ENCODE measurements at places on chromosomes 5 and 9.

- no peak for DNase-seq
Observed at GRCh38 chr9:137987244-137988030, 109.9 kb downstream of the CACNA1B start.

DNA sequence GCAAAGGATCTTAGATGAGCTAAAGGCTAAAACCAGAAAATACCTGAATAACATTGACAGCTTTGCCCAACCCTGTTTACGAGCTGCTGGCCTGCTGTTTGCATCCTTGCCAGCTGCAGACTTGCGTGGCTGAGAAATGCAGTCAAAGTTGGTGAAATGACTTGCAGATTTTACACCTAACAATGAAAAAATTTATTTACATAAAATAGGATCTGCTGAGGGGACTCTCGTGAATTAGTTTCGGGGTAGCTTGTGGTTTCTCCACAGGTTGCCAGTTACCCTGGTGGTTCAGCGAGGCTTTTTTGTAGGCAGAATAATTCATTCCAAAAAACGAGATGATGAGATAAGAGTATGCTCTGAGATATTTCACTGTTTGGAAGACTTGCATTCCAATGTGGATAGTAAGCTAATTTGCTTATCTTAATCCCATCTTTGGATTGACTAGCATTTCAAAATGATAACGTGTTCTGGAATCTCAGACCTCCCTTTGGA, 65.7 kb upstream of the FANCC start:
- DNase-seq: peak; percentile 70

DNA sequence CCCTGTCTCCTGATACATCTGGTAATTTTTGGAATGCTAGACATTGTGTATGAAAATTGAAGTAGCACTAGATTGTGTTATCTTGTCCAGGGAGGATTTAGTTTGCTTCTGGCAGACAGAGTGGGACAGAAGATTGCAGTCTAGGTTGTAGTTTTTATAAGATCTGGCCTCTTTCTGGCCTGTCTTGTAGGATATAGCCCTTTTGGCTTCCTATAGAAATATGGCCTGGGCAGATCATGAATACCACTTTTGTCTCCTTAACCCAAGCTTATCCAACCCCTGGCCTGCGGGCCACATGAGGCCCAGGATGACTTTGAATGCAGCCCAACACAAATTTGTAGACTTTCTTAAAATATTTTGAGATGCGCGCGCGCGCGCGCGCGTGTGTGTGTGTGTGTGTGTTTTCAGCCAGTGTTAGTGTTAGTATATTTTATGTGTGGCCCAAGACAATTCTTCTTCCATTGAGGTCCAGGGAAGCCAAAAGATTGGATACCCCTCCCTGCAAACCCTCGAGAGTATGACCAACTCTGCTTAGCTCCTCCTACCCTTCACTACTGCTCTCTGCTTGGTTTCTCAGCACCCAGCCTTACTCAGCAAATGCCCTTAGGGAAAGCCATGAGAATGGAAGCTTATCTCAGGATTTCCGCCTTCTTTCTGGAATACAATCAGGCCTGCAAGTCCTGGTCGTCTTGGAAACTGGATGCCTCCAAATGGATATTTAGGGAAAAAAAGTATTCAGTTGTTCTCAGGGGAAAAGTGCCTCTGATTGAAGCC, 26.5 kb downstream of the ANKRD33B start:
- DNase-seq: peak; percentile 92

DNA sequence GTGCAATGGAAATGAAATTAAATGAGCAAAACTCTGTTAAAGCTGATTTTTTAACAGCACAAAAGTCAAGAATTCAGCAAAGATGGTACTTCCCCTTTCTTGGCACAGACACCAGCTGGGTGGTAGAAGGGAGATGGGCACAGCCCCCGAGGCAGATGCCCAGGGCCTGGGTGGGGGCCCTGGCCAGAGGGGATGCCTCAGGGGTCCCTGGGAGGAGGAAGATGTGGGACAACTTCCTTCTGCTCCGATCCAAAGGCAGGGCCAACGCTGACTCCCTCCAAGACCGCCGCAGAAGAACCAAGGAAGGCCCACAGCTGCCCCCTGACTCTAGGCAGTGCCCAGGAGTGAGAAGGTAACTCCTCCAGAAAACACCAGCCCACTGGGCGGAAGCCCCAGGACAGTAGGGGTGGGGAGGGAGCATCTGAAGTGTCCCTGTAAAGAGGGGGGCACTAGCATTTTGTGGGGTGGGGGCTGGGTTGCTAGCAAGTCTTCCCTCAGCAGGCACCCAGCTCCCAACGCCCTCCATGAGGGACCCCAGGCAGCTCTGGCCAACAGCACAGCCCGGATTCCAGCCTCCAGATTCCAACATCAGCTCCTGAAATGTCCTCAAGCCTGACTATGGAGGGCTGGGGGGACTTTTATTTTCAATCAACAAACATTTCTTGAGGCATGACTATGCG, 4.9 kb downstream of the NACC2 start:
- no peak for DNase-seq

- DNase-seq: no peak
Observed at GRCh38 chr5:10913841-10914240, 152.8 kb upstream of the DAP start.

DNA sequence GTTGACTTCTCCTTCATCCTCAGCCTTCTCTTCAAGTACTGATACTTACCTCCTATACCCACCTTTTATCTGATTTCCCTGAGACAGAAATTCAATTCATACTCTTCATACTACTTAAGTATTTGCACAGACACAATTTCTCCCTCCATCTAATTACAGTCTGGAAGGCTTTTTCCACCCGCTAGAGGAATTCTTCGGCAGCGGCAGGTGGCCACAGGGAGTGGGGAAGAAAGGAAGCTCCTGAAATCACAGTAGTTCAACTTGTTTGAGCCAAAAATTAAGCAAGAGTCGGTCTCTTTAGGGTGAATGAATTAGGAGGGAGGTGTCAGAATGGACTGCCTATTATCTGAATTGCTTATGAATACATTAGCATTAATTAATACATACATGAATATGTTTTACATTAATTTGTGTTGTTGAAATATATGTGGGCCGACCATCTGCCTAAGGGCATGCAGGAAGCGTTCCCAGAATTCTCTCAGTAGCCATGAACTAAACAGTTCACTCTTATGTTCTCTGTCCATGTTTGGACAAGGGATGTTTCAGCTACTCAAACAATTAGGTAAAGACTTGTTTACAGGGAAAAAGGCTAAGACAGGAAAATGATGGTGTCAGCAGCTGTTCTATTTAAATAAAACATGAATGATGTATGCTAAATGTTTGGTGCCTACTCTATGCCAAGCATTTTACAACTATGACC, 101.4 kb upstream of the SMARCA2 start:
- no peak for DNase-seq

- DNase-seq: no peak
Observed at GRCh38 chr9:77898864-77899263, 132.7 kb downstream of the GNAQ start.

DNA sequence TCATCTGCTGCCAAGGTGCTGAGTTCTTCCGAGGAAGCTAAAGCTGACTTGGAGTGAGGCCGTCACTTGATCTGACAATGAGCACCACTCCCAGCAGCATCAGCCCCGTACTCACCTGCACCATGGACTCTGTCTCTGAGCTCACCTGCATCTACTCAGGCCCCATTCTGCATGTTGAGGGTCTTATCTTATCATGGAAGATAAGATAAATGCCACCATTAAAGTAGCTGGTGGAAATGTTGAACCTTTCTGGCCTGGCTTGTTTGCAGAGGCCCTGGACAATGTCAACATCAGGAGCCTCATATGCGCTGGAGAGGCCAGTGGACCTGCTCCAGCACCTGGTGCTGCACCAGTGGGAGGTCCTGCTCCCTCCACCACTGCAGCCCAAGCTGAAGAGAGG, 35.0 kb upstream of the HMGCS1 start:
- DNase-seq: no peak

- no peak for DNase-seq
Observed at GRCh38 chr5:143562935-143563334, 159.4 kb upstream of the NR3C1 start.

DNA sequence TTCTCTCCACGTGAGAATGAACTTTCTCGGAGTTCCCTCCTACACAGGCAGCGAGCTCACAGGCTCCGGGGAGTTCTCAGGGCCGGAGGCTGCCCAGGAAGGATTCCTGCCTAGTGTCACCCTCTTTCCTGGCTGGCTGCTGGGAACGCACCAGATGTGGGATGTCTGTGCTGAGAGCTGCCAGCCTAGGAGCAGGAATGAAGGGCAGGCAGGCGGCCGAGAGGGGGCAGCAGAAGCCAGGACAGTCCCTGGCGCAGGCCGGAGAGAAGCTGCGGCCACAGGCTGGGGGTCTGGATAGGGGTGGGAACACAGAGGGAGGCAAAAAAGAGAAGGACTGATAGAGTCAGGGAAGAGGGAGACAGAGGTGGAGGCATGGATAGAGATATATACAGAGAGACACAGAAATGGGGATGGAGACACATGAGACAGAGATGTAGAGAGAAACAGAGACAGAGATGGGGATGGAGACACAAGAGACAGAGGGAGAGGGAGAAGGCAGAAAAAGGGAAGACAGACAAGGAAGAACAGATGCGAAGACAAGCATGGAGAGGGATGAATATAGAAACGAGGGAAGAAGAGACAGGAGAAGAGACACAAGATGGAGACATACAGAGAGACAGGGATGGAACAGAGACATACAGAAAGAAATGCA, 25.3 kb upstream of the ENHO start:
- DNase-seq: peak; percentile 54

DNA sequence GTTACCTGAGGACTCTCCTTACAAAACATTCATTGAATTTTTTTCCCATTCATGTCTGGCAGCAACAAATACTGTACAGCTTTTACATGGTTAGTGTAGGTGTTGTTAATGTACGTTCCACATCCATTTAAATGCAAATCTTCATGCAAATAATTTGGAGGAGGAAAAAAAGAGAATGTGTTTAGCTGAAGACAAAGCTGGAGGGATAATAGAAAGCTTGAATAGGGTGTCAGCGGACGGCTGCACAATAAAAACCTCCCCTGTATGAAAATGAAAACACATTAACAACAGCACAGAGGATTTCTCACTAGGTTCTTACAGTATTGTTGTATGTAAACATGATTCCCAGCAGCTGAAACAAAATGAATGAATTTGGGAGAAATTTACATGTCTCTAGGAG, 231.5 kb downstream of the ZNF608 start:
- DNase-seq: no peak

- DNase-seq: no peak
Observed at GRCh38 chr5:140287801-140288521, 14.9 kb downstream of the PFDN1 start.

- no peak for DNase-seq
Observed at GRCh38 chr5:180817893-180818674, 15.5 kb upstream of the MGAT1 start.

GRCh38 chr9:92141144-92142129, 26.2 kb upstream of the SPTLC1 start:
- DNase-seq: no peak

GRCh38 chr9:4842734-4843133, 50.0 kb downstream of the RCL1 start:
- DNase-seq: no peak

GRCh38 chr5:14212838-14213237, 69.7 kb downstream of the TRIO start:
- DNase-seq: no peak

- DNase-seq: no peak
Observed at GRCh38 chr5:171299851-171300250, 9.2 kb upstream of the TLX3 start.

DNA sequence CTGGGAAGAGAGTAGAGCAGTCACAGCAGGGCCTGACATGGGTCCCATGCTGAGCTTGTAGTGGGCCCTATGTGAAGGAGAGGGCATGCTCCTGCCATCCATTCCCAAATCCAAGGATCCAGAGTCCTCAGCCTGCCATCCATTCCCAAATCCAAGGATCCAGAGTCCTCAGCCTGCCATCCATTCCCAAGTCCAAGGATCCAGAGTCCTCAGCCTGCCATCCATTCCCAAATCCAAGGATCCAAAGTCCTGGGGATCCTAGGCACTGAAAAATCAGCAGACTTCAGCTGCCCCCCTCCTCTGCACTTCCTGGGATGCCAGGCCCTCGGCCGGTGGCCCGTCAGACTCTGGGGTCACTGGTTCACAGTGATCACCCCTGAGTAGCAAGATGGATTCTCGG, 33.6 kb downstream of the THBS4 start:
- DNase-seq: no peak

DNA sequence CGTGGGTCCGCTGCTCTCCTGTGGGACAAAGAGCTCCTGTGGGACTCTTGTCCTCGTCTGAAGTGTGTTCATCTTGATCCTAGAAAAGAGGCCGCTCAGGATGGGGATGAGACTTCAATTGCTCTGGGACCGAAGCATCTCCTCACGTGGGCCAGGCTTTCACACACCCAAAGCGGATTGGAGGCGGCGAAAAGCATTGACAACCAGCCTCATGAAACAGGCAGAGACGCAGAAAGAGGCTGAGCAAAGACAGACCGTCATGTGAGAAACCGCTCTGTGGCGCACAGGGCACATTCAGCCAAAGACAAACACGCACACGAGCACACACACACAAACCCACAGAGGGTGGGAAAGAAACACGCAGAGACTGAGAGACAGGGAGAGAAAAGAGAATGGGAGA, 479.5 kb downstream of the SPATA31A7 start:
- no peak for DNase-seq

GRCh38 chr5:139021346-139021745, 146.2 kb upstream of the LRRTM2 start:
- DNase-seq: no peak

GRCh38 chr5:51278539-51278938, 104.7 kb upstream of the ISL1 start:
- no peak for DNase-seq

GRCh38 chr5:54514841-54515432, 2.6 kb upstream of the SNX18 start:
- no peak for DNase-seq

- DNase-seq: peak; percentile 35
Observed at GRCh38 chr9:68507130-68507805, 33.4 kb downstream of the TMEM252 start.

- no peak for DNase-seq
Observed at GRCh38 chr5:42879291-42879690, 67.6 kb upstream of the SELENOP start.

DNA sequence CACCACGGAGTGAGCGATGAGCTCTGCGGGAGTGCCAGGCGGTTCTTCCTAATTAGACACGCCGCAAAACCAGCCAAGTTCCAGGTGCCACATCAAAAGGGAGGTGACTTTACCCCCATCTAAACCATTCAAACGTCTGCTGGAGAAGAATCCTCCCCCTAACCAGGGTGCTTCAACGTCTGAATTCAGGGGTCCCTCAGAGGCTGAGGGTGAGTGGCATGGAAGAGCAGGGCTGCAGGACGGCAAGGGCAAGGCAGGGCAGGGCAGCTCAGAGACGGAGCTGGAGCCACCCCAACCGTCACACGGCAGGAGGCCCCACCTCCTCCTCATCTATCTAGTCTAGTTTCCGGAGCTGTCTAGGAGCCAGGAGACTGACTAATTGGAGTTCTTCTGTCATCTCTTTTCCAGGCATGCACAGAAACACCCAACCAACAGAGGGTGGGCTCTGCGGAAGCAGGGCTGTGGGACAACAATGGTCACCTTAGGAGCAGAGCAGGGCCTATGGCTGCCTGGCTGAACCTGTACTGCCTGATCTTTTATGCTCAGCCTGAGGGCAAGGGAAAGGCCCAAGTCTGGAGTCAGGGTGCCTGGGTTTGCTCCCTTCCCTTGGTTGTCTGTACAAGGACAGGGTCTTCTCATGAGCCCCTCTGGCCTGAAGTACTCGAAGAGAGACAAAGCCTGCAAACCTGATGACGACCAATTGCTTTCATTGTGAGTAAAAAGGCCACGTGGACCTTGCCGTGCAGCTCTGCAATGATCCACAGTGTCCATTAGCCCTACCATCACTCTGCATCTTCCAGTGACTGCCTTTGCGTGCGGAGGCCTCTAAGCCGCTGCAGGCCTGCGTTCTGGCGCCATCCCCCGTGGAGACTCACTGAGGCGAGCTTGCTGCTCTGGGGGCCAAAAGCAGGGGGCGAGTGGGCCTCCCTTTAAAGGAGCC, 81.0 kb upstream of the SLC25A51 start:
- DNase-seq: no peak

Measured in COLO829 (cell line).